ENCODE measurements at places on chromosomes 2 and 18.

DNA sequence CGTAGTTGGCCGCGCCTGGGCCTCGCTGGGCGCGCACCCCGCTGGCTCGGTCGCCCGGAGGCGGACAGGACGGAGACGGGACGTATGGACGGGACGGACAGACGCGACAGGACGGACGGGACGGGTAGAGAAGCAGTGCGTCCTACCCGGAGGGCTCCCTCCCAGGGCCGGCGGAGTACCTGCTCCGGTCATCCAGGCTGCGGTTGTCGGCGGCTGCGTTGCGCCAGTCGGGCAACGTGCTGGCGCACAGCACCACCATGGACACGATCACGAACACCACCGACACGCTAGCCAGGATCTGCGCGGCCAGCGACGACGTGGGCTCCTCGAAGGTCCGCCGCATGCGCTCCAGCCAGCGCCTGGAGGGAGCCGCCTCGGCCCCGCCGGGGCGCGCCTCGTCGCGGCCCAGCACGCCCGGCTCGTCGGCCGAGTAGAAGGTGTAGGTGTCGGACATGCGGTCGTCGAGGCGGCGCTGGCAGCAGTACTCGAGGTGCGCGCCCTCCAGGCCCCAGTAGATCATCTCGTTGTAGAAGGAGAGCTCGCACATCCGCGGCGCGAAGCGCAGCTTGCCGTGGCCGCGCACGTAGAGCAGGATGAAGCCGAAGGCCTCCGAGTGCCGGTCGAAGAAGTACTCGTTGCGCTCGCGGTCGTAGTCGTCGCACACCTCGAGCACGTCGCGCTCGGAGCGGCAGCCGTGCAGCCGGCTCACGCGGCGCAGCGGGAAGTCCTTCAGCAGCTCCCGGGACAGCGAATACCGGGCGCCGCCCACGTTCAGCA lies 903 bp downstream of the KCNG3 start:
- peak; percentile 73 for DNase-seq

- DNase-seq = no peak
These were observed 364.4 kb upstream of the CHST9 start for GRCh38 chr18:27549335-27550039.

- DNase-seq = no peak
These were observed 42.4 kb downstream of the ABCB11 start for GRCh38 chr2:168988755-168989154.

- DNase-seq = peak; percentile 34
These were observed 76.5 kb downstream of the CYBRD1 start for GRCh38 chr2:171598713-171599319.

GRCh38 chr2:119574864-119575263 lies 30.6 kb downstream of the CFAP221 start:
- no peak for DNase-seq

GRCh38 chr18:6055711-6056110 lies 160.4 kb upstream of the TMEM200C start:
- peak; percentile 23 for DNase-seq

GRCh38 chr18:32439802-32440201 lies 30.9 kb downstream of the GAREM1 start:
- no peak for DNase-seq

DNA sequence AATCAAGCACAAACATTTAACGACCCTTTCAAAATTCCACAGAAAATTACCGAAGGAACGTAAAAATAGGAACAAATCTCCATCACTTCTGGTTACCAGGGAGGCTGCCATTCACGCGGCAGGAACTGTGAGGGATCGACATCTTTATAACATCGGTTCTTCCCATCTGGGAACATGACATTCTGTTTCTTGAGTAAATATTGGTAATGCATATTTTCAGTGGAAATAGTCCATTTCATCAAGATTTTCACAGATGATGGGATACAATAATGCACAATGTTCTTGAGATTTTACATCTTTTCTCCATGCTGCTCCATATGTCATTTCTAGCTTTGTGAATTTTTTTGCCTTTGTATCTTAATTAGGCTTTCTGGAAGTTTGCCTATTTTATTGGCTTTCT lies 10.0 kb downstream of the ADD2 start:
- no peak for DNase-seq

- DNase-seq = peak; percentile 33
These were observed 73.1 kb downstream of the RTN4 start for GRCh38 chr2:54977149-54977548.

GRCh38 chr2:149924028-149924427 lies 336.5 kb upstream of the MMADHC start:
- no peak for DNase-seq

- DNase-seq = no peak
These were observed 577.2 kb upstream of the HNMT start for GRCh38 chr2:137387044-137387443.

- DNase-seq = no peak
These were observed 43.6 kb downstream of the SH3RF3 start for GRCh38 chr2:109172556-109173105.

DNA sequence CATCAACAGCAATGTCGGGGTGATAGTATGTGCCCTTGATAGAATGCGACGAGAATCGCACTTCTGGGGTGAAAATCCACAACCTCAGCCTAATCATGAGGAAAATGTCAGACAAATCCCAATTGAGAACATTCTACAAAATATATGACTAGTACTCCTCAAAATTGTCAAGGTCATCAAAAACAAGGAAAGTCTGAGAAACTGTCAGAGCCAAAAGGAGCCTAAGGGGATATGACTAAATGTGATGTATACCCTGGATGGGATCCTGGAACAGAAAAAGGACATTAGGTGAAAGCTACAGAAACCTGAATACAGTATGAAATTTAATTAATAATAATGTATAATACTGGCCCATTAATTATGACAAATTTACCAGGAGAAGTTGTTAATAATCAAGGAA lies 7.6 kb upstream of the CACNB4 start:
- no peak for DNase-seq

Measured in retina (tissue), 1 donor.